ENCODE measurements at places on chromosomes 3 and 15. TPM values are rescaled to one million over a fixed set of nuclear protein-coding genes. Genes with fewer than 3 reads are reported as not detected.

GRCh38 chr3:30673425-30674341 lies 67.3 kb downstream of the TGFBR2 start:
- peak; percentile 62 for ATAC-seq

DNA sequence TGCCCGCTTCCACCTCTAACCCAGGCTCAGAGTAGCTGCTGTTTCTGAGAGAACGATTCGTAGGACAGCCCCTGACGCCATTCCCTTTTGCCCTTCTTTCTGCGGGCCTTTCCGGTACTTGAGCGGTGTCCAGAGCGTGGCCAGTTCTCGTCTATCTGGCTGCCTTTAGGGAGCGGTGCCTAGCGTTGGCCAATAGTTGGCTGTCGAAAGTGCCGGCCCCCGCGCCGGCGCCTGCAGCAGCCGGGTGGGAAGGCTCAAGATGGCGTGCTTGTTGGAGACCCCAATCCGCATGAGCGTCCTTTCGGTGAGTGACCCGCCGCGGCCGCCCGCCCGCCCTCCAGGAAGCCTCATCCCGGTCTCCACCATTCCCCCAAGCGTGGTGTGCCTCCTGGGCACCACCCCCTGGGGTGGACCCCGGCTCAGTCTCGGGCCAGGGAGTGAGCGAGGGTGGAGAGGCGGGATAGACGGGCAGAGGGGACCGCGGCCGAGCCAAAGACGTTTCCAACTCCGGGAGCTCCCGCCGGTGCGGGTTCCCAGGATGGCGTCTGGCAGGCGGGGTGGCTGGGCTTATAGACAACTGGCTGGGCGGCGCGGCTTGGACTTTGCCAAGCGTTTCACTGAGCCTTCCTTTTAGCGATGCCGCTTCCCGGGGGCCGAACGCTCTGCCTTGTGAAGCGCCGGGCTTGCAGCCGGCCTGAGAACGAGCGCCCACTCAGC lies at the start of gene ARMC8:
Gene ARMC8 (plus strand): TSS at position 6 of the 717 bp plus-strand sequence. CDS start 254 bp downstream, at position 260.
- peak; percentile 61 for ATAC-seq

The SLC24A5 gene
- not detected for total RNA-seq

- ATAC-seq, result no peak
Measured at GRCh38 chr3:52005571-52005986, 9.9 kb upstream of the RPL29 start.

The LRTM1 gene
- not detected for total RNA-seq

Data from gastroesophageal sphincter (tissue), 4 donors.